ENCODE measurements at places on chromosomes 11 and 22.

DNA sequence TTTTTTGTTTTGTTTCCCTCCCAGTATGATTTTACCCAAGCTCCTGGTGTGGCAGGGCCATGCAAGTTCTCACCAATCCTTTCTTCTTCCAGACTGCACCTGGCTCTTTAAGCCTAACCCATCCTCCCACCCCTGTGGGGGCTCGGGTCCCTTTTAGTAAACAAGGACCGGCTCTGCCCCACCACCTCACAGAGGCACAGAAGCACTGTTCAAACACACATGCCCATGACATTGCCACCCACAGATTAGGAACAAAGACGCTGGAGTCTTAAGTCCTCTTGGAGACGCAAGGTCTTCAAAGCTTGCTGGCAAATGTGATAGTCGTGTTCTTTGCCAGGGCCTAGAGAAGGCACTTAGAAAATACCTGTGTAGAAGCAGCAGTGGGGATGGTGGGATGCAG, 18.9 kb downstream of the UQCR10 start:
- DNase-seq, result no peak

GRCh38 chr11:103789952-103790351, 246.5 kb upstream of the DDI1 start:
- DNase-seq, result no peak

DNA sequence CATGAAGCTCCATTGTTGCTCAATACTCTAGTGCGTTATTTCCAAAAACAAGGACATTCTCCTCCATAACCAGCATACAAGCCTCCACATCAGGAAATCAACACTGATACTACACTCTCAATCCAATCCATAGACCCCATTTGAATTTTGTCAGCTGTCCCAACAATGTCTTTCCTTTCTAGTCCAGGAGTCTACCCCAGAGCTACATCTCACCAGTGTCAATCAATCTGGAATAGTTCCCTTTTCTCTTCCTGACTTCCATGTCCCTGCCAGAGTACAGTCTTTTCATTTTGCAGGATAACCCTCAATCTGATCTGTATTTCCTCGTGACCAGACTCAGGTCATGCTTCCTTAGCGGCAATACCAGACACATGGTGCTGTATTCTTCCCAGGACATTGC, 43.0 kb downstream of the TCF20 start:
- DNase-seq, result no peak

- no peak for DNase-seq
These were observed 24.1 kb upstream of the FEZ1 start for GRCh38 chr11:125519860-125520834.

DNA sequence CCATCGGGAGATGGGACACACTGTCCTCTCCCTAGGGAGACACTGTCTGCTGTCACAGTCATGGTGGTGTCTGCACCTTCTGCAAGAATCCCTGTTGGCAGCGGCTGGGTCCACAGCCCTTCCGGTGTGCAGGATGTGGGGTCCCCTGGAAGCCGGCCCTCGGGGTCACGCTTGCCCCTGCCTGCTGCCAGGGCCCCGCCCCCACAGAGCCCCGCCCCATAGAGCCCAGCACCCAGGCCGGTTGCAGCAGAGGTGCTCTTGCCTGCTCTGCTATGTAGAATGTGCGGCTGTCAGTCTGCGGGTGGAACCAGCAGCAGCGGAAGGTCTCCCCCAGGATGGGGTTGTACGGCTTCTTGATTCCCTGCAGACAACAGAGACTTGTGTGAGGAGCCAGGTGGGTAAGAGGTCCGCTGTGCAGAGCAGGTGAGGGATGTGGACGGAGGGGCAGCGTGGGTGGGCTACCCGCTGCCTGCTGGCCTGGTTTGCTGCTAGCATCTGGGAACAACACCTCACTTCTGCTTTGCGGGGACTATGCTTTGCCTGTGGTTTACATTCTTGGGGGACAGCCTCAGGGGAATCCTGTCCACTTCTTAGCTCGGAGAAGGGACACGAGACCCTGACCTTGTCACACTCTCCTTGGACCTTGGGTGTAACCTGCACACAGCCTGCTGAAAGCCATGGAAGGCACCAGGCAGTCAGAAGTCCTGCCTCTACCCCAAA, 44.9 kb upstream of the CARS1 start:
- DNase-seq, result no peak

DNA sequence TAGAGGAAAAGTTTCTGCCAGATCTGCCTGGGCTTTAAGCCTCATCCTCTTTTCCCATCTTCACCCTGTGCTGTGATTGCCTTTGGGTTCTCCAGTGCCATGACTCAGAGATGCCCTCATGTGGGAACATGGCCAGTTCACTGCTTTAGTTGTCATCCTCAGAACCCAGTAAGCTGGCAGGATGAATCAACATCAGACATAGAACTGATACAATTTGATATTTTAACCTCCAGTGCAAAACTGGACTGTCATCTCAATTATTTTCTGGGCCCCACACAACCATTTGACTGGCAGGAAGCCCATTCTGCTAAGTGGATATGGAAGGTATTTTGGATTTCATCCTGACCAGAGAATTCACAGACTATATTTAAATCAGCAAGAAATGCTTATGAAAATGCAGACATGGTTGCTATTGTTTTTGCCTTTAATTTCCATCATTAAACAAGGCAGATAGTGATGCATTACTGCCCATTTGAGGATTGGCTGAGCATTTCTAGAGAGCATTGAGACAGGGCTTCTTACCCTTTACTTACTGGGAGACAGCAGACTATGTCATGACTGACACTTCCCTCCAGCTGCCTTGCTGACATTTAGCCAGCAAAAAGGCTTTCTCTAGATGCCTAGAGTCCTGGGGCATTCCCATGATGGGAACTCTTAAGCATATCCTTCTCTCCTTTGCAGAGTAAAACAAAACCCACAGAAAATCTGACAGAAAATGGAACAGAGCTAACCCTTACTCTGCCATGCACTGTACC, 327.1 kb upstream of the MTNR1B start:
- no peak for DNase-seq

GRCh38 chr11:39434466-39434865, 2025.0 kb downstream of the LRRC4C start:
- no peak for DNase-seq

- no peak for DNase-seq
These were observed 134.4 kb upstream of the NCAM1 start for GRCh38 chr11:112826788-112827187.

- DNase-seq, result no peak
These were observed 9.4 kb upstream of the PLEKHB1 start for GRCh38 chr11:73637012-73637411.

- DNase-seq, result no peak
These were observed 10.7 kb downstream of the LSP1 start for GRCh38 chr11:1863352-1864216.

- DNase-seq, result no peak
These were observed 81.7 kb downstream of the MTNR1B start for GRCh38 chr11:93051186-93051585.

DNA sequence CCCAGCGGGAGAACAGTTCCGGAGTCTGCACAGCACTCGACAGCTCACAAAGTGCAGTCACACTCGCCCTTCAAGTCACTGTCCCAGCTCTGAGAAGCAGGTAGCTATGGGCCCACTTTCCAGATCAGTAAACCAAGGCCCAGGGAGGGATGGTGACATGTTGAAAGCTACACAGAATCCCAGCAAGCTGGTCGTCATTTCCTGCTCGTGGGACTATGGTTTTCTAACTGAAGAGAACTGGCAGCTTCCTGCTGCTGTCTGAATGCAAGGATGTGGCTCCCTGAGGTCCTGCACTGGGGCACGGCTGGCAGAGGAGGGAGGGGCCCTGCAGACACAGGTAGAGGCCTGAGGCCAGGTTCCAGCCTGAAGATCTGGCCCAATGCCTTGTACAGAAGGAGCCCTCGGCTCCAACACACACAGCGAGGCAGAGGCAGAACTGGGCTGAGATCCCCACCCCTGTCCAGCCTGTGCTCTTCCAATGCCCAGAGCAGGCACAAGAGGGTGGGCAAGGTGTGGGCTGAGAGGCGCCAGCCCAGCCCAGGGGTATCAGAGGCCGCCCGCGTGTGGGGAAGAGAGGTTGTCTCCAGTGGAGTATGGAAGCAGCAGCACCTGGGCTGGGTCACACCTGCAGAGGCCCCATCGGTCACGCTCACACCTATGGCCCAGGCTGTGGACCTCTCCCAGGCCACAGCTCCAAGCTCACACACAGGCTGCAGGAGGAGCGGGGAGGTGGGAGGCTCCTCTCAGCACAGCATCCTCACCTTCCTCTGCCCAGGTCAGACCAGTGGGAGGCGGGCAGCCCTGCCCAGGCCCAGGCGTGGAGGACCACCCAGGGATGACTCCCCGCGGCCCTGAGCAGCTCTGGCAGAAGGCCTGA, 119.2 kb downstream of the PHF21B start:
- no peak for DNase-seq

DNA sequence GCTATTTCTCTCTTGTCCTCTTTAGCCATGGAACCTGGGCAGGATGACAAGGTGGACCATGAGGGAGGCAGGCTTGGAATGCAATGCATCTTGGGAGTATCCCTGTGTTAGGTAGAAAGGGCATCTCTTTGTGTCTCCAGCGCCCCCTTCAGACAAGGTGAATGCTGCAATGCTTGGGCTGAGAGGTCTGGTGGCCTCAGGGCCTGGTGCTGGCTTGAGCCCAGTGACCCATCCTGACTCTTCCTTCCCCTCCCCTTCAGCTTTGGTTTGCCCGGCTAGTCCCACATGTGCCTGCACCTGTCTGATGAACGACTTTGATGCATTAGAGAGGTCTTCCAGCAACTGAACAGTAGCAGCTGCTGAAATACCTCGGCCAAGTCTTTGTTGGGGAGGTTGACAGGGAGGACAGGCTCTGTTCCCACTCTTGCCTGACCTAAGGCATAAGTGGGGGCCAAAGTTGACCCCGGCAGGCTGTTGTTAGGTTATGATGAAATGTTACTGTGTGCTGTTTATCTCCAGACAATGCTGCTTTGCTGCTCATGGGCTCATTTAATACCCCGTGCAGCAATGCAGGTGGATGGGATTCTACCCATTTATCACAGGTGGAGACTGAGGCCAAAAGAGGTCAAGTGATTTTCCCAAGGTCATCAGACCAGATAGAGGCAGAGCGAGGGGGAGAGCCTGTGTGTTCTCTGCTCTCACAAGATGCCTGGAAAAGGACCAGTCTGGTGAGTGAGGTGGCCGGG, 22.5 kb downstream of the MYO18B start:
- no peak for DNase-seq

Measured in stimulated activated CD4-positive, alpha-beta T cell treated with anti-CD3 and anti-CD28 coated beads, TNF-alpha, amount 100 ng/mL, for 24 hours (primary cell).